ENCODE measurements at places on chromosomes 1 and 21.
A peak's percentile ranks its signal among the peaks of the same experiment; 100 is the strongest.

GRCh38 chr1:14055442-14056223, 355.6 kb downstream of the PRDM2 start:
- DNase-seq, result peak; percentile 35

DNA sequence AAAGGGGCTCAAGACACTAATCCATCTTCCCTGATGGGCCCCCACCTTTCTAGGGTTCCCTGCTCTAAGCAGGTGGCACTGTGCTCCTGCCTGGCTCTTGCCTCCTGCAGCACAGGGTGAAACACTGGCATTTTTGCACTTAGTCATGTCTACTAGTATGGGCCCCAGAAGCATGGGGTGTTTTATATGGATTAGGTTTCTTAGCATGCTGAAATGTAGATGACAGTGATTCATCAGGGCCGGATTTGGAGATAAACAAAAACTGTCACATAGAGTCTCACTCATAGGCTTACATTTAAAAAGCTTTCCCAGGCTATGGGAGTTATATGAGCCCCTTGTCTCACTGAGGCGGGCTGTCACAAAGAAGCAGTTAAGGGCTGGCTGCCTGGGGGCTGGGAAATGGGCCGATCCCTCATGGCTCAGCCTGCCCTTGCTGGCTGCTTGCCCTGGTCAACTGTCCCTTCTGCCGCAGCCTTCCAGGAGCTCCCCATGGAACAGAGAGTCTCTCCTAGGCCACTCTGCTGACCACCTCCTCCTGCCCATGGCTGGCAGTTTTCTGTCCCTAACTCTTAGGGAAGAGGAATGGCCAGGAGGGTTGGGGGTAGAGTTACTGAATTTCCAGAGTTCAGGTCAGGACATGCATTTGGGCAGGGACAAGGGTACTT, 6.5 kb downstream of the GALNT2 start:
- DNase-seq, result peak; percentile 82

DNA sequence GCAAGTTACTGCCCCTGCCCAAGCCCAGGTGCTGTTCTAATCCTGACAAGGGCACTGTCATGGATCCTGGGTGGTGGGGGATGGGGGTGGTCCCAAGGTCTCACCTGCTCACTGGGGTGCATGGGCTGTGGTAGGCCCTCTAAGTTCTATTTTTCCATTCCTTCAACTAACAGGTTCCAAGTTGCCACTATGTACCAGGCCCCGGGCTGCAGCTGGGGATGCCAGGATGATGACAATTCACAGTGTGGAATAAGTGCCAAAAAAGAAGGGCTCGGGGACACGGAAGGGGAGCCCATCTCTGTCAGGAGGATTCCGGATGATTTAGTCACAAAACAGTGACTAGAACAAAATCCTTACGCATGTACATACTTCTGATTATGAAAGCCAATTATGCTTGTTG, 76.0 kb downstream of the STUM start:
- DNase-seq, result peak; percentile 86

- no peak for DNase-seq
Measured at GRCh38 chr1:109887884-109888283, 22.8 kb upstream of the CSF1 start.

DNA sequence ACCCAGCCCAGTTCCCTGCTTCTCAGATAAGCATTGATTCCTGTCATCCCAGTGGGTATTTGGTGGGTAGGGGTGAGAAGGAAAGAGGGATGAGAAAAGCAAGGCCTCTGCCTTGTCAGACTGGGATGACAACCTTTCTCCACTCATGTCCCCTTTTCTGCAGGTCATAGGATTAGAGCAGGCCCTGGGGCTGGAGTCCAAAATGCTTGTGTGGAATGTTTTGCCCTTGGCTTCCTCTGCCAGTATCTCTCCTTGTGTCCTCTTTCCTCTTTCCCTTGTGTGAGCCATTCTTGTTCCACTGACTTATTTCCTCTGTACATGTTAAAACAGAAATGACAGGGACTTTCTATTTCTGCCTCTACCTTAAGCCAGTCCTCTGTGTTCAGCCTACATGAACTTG, 4.1 kb downstream of the ATP2B4 start:
- peak; percentile 50 for DNase-seq

DNA sequence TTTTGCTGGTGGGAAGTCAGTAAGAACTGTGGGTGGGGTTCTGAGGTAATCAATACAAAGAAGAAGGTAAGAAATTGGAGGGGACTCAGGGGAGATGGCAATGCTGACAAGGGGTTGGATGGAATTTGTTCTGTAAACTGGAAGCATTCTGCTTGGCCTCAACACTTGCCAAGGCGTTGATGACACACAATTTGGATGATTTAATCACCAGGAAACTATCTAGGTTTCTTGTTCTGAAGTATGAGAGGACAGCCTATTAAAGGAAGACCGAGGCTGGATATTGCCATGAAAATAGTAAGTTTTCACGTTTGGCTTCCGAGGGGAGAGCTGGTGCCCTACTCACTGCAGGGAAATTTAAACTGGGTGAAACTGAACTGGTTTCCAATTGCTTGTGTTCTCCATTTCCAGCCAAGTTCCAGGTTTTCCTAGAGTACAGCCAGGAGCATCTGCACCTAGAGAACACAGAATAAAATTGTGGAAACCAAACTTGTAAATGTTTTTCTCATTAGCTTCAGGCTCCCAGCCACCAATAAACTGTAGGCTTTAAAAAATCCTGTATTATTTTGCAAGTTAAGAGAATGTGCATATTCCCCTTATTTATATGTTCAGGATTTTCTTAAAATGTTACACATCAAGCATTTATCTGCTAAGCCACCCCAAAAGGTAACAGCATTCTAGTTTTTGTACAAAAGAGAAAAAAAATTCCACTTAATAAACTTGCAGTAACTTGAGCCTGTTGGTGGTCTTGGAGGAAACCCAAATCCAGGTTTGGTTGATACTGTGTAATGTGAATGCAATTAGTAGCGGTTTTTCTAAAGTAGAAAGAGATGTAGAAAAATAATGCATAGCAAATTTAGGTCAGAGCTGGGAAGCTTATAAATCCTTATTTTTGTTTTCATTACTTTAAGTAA, 53.8 kb downstream of the ROR1 start:
- DNase-seq, result peak; percentile 84

- peak; percentile 59 for DNase-seq
Measured at GRCh38 chr1:172533513-172534151, 682 bp downstream of the SUCO start.

DNA sequence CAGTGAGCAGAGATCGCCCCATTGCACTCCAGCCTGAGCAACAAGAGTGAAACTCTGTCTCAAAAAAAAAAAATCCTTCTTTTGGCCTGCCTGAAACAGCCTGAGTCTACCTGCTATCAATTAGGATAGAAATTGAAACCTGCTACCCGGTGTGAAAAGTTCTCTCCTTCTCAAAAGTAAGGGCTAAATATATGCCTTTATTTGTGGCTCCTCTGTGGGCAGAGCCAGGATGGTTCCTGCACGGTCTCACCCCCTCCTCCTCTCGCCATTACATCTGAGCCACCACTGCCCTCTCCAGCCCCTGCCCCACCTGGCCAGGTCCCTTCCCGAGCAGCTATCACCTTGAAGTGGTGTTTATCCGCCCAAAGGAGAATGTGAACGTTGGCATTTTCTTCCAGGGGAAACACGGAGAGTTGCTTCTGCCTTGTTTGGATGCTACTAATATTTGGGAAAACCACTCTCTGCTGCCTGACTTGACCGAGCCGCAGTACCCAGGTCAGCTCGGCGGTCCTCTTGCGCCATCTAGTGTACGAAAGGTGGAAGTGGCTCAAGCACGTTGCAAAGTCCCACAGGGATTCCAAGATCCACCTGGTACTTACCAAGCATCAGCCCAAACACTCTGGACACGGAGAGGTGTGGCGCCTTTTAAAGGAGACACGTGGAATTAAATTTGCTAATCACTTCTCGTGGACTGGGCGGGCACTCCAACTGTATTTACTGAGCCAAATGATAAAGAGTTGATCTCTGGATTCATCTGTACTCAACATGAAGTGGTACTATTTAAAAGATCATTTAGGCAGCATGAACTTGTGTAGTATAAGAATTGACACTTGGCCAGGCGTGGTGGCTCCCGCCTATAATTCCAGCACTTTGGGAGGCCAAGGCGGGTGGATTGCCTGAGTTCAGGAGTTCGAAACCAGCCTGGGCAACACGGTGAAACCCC, 31.9 kb downstream of the SETD4 start:
- peak; percentile 80 for DNase-seq

DNA sequence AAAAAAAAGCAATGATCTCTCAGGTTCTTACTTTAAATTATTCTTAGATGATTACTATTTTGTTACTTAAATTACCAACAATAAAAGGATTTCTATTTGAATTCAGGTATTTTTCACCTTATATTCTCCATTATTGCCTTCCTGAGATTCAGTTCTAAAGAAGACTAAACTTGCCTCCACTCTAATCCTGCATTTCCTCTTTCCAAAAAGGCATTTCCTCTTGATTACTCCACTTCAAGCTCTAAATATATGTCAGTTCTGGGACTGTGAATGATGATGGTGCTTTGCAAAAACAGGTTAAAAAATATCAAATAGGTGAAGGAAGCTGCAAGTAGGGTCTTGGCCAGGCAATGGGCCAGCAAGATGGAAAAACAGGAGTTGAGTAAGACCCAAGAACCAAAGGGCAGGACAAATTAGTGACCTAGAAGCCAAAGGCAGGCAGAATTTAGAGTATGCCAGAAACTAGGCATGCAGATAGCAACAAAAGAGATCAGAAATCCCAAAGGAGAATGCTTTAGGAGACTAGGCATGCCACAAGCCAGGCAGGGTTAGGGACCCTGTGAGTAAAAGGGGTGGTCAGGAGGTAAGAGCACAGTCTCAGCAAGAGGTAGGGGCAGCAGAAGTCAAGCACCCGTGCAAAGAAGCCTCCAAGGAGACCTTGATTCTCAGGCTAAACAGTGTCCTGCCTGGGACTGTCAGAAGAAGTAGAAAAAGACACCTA, 11.3 kb upstream of the DIPK1A start:
- DNase-seq, result no peak

GRCh38 chr21:34129039-34129891, 55.9 kb downstream of the MRPS6 start:
- peak; percentile 94 for DNase-seq

GRCh38 chr1:245128381-245129101, 26.2 kb upstream of the KIF26B start:
- no peak for DNase-seq

GRCh38 chr1:160646180-160646579, 664 bp downstream of the SLAMF1 start:
- DNase-seq, result no peak

GRCh38 chr1:205504311-205505075, at the start of gene CDK18:
Gene CDK18 (plus strand): TSS chr1:205504669. CDS start chr1:205523168, 18,499 bp downstream.
- no peak for DNase-seq

- peak; percentile 68 for DNase-seq
Measured at GRCh38 chr1:52551507-52552235, 1.2 kb downstream of the TUT4 start.

- no peak for DNase-seq
Measured at GRCh38 chr1:108627256-108627655, 33.6 kb downstream of the HENMT1 start.

Measured in GM23248 (cell line).